ENCODE measurements at places on chromosomes 12 and 14.

- DNase-seq, result no peak
These were observed 1.9 kb downstream of the PPP1R3E start for GRCh38 chr14:23300687-23301223.

DNA sequence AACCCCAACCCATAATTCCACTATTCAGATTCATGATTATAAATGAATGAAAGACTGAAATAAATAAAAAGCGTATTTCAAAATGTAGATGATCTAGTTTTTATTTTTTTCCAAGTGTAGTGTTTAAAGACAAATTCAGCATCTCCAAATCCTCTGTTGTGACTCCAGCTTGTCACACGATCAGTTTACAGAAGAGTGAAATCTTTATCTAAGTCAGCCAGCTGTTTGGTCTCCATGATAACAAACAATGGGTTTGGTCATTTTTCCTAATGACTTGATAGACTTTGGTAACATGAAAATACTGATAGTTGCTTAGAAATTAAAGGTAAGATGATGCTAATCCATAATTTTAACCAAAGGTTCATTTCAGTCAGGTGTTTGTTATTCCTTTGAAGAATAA is 114.5 kb upstream of the RASSF8 start:
- DNase-seq, result no peak

DNA sequence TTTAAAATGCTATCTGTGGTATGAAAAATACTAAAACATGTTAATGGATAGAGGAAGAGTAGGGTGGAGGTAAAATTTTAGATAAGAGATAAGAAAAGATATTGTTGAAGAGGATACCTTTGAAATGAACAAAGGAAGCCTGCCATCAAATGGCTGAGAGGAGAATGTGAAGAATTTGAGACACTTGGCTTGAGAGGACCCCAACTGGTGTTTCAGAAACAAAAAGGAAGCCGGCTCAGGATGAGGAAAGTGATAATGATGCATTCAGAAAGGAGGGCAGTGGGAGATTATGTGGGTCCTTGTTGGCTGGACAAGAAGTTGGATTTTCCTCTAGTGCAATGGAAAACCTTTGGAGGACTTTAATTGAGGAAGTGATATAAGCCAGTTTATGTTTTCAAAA is 264.4 kb downstream of the DUSP6 start:
- no peak for DNase-seq

GRCh38 chr12:90292183-90292582 is 583.5 kb upstream of the ATP2B1 start:
- no peak for DNase-seq

GRCh38 chr12:32988982-32989381 is 92.4 kb upstream of the PKP2 start:
- DNase-seq, result no peak

DNA sequence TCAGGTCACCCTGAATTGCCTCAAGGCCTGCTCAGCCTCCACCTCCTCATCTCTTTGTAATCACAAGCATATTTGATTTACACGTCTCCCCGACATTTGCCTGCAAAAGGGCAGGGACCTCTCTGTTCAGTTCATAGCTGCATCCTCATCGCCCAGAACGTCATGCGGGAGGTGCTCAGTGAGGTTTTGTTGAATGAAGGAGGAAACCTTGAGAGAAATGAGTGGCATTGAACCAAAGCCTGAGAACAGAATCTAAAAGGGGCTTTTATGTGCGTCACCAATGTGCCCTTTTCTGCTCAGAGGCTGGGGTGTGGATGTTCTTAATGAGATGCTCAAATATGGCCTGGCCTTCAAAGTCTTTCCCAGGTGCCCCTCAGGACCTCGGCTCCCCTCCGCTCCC is 50.0 kb upstream of the LHX5 start:
- DNase-seq, result no peak

GRCh38 chr12:67646775-67647174 is 1.8 kb upstream of the DYRK2 start:
- no peak for DNase-seq

- DNase-seq, result no peak
These were observed 355.1 kb downstream of the ALG10 start for GRCh38 chr12:34377243-34378035.

- no peak for DNase-seq
These were observed 25.9 kb downstream of the FUT8 start for GRCh38 chr14:65438266-65438933.

DNA sequence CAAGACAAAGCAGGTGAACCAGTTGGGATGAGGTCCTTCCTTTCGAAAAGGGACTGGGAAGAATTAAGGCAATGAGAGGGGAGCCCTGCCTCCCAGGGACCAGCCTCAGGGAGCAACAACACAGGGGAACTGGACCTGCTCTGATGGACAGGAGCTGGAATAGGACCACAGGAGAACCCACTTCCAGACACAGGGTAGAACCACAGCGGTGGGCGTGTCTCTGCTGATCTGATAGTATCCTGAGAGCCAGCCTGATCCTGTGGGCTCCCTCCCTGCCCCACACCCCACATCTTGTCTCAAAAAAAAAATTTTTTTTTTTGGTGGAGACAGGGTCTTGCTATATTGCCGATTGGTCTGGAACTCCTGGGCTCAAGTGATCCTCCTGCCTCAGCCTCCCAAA is 13.6 kb upstream of the PLEK2 start:
- no peak for DNase-seq

GRCh38 chr12:57940052-57940914 is 1.1 kb upstream of the ATP23 start:
- DNase-seq, result no peak

DNA sequence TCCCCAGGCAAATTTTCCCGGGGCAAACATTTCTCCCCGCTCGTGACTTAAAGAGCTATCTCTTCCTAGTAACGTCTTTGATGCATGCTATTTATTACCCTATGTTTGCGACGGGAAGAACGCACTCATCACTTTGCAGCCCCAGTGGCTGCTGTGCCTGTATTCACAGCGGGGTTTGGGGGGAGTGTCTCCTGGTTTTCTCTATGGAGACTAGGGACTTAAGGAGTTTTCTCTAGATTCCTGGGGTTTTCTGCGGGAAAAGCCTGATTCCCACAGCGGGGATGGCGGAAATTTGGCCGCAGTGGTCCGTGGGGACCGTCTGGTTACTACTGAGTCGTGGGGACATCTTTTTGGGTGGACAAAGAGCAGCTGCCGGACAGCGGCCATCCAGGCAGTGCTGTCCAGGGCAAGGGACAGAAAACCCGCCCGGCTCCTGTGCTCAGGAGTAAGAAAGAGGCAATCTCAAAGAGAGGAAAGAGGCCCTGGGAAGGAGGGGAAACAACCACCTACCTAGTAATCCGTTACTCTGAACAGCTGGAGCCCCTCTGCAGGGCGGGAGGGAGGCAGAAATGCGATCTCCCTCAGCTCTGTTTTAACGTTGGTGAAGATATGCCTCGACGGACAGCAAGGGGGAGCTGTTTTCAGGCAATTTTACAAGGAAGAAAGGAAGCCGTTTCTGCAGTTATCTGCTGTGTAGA is 771 bp upstream of the AVPR1A start:
- peak; percentile 24 for DNase-seq

GRCh38 chr14:32564596-32564995 is 235.5 kb downstream of the AKAP6 start:
- no peak for DNase-seq

GRCh38 chr12:1328391-1328790 is 266.0 kb downstream of the FBXL14 start:
- DNase-seq, result no peak

DNA sequence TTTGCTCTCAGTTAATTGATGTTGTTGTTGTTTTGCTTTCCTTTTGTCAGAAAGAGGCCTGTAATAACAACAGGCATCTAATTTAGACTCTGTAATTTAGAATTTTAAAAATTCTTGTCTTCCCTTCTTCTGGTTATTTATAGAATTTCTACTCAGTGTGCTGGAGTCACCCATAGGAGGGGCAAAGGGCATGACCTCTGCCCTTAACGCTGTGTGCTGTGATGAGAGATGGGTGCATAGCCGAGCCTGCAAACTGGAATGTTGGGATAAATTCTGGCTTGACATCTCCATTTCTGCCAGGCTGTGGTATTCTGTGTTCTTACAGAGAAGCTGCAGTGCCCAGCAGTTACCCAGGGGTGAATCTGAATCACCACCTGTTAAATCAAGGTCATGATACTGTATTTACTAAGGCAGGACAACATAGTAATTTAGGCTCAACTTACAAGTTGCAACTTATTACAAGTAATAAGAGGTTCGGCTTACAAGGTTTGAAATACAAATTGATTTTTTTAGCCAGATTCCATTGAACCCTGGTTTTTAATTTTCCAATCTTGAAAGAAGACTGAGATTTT is 53.3 kb downstream of the TRAF3 start:
- DNase-seq, result no peak

- DNase-seq, result no peak
These were observed 80.6 kb upstream of the ETV6 start for GRCh38 chr12:11568762-11569478.

GRCh38 chr12:108784270-108784669 is 53.0 kb upstream of the CORO1C start:
- DNase-seq, result no peak

DNA sequence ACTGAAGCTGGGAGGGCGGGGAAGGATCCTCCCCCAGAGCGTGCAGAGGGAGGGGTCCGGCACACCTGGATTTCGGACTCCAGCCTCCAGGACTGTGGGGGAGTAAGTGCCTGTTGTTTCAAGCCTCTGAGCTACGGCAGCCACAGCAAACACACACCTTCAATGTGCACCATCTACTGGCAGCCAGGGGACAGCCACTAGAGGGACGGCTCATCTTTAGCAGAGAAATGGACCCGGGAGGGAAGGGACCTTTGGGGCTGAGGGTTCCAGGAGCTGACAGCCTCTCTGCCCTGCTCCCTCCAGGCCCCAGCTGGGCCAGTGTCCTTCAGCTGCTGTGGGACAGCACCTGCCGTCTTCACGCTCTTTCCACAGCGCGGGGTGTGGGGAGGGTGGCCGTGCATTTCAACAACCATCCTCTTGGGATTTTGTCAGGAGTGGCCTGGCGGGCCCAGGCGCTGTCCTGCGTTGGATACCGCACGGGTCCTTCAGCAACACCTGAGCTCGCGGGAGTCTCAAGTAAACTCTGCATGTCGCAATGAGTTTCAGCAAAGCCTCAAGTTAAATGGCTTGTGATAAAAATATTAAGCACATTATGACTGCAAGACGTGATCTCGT is 209.2 kb upstream of the C14orf180 start:
- DNase-seq, result no peak

- DNase-seq, result peak; percentile 27
These were observed 121.7 kb downstream of the RALGAPA1 start for GRCh38 chr14:35687335-35687939.

GRCh38 chr12:79549531-79550271 is 141.1 kb downstream of the PAWR start:
- no peak for DNase-seq

GRCh38 chr14:83164591-83164990 is 1630.9 kb upstream of the SEL1L start:
- no peak for DNase-seq

GRCh38 chr14:32329146-32329545 is at the start of gene AKAP6:
TSS of gene AKAP6 (plus strand) at chr14:32329298. CDS start at chr14:32433494, 104,196 bp downstream.
- no peak for DNase-seq

All from amniotic stem cell (primary cell).